Tibial nerve (tissue), 4 donors: ENCODE measurements at places on chromosomes 2 and 18. TPM values are rescaled to one million over a fixed set of nuclear protein-coding genes. Genes with fewer than 3 reads are reported as not detected.
A peak's percentile ranks its signal among the peaks of the same experiment; 100 is the strongest.

CRYGC gene
- total RNA-seq: not detected

GRCh38 chr2:62741127-62741526 is 35.6 kb downstream of the EHBP1 start:
- H3K4me1 ChIP-seq: no peaks in the 10 kb centered on the region
- H3K36me3 ChIP-seq: no peaks in the 10 kb centered on the region
- H3K4me3 ChIP-seq: no peak overlapping the region
- peak overlapping the region; percentile 1 for H3K27ac ChIP-seq

NR4A2 gene
- 31.5 TPM for total RNA-seq

GRCh38 chr18:32621034-32621433 is 150.4 kb upstream of the GAREM1 start:
- no peak overlapping the region for H3K27ac ChIP-seq
- DNase-seq: no peak
- no peaks in the 10 kb centered on the region for H3K4me1 ChIP-seq
- H3K27me3 ChIP-seq: no peaks in the 10 kb centered on the region
- no peaks in the 10 kb centered on the region for H3K36me3 ChIP-seq
- no peak overlapping the region for H3K4me3 ChIP-seq

PAX8 gene
- 3.9 TPM for total RNA-seq

TXNDC2 gene
- total RNA-seq: not detected

- no peaks in the 10 kb centered on the region for H3K36me3 ChIP-seq
- no peak overlapping the region for H3K27ac ChIP-seq
- no peak overlapping the region for H3K4me3 ChIP-seq
- no peaks in the 10 kb centered on the region for H3K27me3 ChIP-seq
- DNase-seq: no peak
- H3K4me1 ChIP-seq: no peaks in the 10 kb centered on the region
Measured at GRCh38 chr2:135637456-135638087, 104.1 kb upstream of the UBXN4 start.

- H3K27ac ChIP-seq: peak overlapping the region; percentile 97
- no peak overlapping the region for H3K4me3 ChIP-seq
- H3K4me1 ChIP-seq: peaks cover 90% of the 10 kb centered on the region
- H3K27me3 ChIP-seq: no peaks in the 10 kb centered on the region
- no peak for DNase-seq
Measured at GRCh38 chr2:127080226-127080937, 26.6 kb downstream of the BIN1 start.

DNA sequence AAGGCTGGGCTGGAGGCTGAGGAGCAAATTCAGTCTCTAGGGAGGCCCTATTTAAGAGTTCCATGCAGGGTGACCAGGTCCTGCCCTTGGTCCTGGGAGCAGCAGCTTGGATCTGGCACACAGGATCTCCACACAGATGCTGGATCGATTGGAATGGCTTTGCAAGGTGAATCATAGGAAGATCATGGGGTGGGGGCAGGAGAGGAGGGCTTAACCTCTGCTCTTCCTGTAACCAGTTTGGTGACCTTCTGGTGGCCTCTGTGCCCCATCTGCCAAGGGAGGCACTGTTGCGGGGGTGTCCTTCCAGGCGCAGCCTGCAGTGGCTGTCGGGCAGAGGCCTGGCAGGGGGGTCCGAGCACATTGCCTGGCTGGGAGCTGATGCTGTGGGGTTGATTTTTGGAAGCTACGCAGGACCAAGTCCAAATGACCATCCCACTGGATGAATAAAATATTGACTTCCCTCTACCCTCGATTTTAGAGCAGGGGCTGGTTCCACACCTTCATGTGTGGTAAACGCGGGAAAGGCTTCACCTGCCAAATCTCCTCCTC is 79.7 kb downstream of the EDAR start:
- H3K4me1 ChIP-seq: no peaks in the 10 kb centered on the region
- H3K27ac ChIP-seq: no peak overlapping the region
- no peaks in the 10 kb centered on the region for H3K36me3 ChIP-seq
- no peak for DNase-seq
- no peaks in the 10 kb centered on the region for H3K27me3 ChIP-seq
